ENCODE measurements at places on chromosomes 7 and 10.
A peak's percentile ranks its signal among the peaks of the same experiment; 100 is the strongest.

DNA sequence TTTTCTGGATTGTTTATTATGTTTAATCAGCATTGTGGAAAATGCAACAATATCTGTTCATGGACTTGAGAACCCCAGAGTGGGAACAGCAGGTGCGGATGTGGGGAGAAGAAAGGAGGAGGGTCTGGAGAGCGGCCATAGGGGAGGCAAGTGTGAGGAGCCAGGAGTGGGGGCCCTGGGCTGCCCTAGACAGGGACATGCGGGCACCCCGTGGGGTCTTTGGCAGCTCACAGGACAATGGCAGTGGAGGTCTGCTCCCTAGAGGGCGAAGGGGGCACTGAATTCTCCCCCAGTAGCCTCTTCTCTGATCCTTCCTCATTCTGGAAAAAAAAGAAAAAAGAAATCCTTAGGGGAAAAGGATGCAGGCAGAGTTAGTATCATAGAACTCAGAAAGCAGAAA, 8.9 kb downstream of the TMEM176B start:
- no peak for DNase-seq

DNA sequence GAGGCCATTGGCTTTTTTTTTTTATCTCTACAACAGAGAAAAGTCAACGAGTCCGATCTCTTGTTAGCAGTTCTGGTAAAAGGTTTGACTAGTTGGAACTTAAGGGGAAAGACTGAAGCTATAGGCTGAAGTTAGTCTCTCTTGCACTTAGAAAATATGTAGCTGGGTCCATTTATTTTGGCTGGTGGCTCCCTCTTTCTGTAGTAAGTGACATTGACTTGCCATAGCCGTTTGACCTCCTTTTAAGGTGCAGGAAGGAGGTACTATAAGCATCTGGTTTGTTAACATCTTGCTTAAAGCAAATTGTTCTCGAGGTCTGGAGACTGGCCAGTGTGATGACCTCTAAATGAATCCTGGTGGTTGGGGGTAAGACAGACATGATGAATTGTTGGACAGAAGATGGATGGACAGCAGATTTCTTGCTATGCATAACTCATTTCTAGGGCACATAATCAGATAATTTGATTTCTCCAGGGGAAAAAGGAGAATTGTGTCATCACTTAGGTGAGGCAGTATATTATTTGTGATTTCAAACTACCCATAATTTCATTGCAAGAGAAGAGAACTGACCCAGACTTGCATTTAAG, 356.3 kb upstream of the GALNT17 start:
- peak; percentile 23 for DNase-seq

DNA sequence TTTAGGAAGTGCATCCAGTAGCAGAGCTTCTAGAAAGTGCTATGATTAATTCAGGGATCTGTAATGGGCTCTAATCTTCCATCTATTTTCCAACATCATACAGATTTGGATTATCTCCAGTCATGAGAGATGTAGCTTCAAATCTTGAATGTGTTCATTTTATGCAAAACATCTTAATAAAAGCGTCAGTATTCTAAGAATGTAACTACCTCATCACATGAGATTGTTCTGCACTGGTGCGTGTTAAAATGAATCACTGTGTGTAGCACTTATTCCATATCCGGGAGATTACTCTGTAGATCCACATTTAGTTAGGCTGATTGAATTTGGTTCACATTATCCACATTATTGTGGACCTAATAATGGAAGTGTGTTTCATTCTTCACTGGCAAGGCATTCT, 344.9 kb upstream of the CHRM2 start:
- DNase-seq, result no peak

- DNase-seq, result no peak
These were observed 84.7 kb downstream of the ADCY1 start for GRCh38 chr7:45658716-45659495.

DNA sequence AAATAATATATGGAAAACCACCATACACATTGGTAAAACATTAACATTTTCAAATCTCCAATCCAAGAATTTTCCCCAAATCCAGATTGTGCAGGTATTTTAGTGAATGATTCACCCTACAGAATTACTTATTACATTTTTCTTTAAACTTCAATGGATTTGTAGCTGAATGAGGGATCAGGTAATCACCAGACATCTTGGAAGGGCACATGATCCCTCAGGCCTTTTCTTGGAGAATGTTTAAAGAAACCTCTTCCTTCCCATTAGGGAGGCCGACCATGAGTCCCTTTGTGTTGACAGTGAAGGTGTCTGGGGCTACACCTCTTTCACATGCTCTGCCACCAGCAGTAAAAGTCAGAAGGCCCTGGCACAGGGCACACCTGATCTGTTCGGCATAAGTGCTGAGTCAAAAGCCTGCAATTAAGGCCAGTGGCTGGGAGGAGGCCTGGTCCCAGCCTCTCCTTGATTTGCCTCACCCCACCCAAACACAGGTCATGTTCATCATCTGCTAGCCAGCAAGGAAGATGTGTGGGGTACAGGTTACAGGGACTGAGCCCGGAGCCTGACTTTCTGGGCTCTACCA, 207.7 kb downstream of the SNX10 start:
- no peak for DNase-seq

- no peak for DNase-seq
These were observed 85.8 kb downstream of the CYTH3 start for GRCh38 chr7:6186577-6186976.

GRCh38 chr7:22425361-22425760, 68.4 kb upstream of the RAPGEF5 start:
- no peak for DNase-seq

DNA sequence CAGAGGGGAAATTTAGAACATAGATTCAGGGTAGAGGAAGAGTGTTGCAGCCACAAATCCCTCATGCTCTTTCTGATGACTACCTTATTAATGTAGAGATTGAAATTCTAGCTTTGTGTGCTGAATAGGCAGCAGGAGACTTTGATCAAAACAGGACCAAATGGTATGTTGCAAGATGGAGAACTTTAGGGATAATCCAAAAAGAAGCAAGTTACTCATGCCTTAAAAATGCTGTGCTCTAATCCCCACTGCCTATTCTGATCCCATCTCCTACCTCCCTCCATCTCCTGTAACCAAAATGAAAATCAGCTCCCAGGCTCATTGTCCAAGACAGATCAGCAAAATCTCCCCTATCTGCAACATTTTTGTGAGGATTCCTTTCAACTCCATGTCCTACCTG, 31.3 kb downstream of the CH25H start:
- DNase-seq, result no peak

DNA sequence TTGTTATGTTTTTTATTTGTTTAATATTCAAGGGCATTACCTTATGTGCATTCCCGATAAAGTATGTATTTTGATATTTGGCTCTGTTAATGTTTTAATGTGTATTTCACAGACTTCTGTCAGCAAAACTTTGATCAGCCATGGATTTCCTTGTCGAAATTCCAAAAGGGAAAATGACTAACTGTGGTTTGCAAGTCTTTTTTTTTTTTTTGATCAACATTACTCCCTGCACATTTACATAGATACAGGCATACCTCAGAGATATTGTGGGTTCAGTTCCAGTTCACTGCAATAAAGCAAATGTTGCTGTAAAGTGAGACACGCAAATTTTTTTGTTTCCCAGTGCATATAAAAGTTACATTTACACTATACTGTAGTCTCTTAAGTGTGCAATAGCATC, 351.9 kb downstream of the CXCL12 start:
- no peak for DNase-seq

DNA sequence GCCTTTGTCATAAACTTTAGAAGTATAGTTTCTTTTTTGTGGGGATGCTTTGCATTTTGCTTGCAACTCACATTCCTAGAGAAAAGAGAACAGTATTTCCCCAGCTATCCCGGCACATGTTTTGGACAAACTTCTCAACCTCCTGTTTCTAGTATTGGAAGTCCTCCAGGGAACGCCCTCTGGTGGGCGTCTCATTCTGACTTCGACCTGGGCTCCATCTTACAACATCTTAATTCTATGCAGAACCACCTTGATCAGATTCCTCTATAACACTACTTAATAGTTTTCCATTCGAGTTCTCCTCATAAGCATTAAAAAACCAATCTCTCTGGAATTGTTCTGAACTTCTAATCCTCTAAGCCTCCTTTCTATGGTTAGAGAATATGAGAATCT, 139.5 kb upstream of the FZD8 start:
- DNase-seq, result no peak
